ENCODE measurements at places on chromosomes 1 and 21. TPM values are rescaled to one million over a fixed set of nuclear protein-coding genes. Genes with fewer than 3 reads are reported as not detected.

CELA3B gene
- total RNA-seq, result not detected

BNIPL gene
- 0.74 TPM for total RNA-seq

NT5C1A gene
- total RNA-seq, result not detected

DCST2 gene
- total RNA-seq, result 0.36 TPM

WDR4 gene
- 28.3 TPM for total RNA-seq

BRDT gene
- total RNA-seq, result 2.8 TPM

MCOLN2 gene
- 9.9 TPM for total RNA-seq

UBXN11 gene
- 12.2 TPM for total RNA-seq

RBM8A gene
- total RNA-seq, result 114 TPM

CYYR1 gene
- total RNA-seq, result 72.8 TPM

ALX3 gene
- total RNA-seq, result not detected

NUCKS1 gene
- total RNA-seq, result 75.4 TPM

FAM229A gene
- 5.4 TPM for total RNA-seq

KLHDC9 gene
- total RNA-seq, result 1.5 TPM

RNU1-2 gene
- total RNA-seq, result under 0.01 TPM

SMIM11 gene
- 4.4 TPM for total RNA-seq

CD1D gene
- total RNA-seq, result 3.7 TPM

GBP7 gene
- not detected for total RNA-seq

NR5A2 gene
- total RNA-seq, result 19.1 TPM

IGSF9 gene
- 4.3 TPM for total RNA-seq

INKA2 gene
- total RNA-seq, result 8.8 TPM

PLCH2 gene
- total RNA-seq, result 0.56 TPM

SNX7 gene
- total RNA-seq, result 10.7 TPM

AGMAT gene
- 0.24 TPM for total RNA-seq

OR10Z1 gene
- not detected for total RNA-seq

MROH7 gene
- 1.6 TPM for total RNA-seq

SPATA6 gene
- 20.2 TPM for total RNA-seq

CACNA1S gene
- not detected for total RNA-seq

ADAMTSL4 gene
- 46.6 TPM for total RNA-seq

SF3B4 gene
- 9.6 TPM for total RNA-seq

KCNE2 gene
- not detected for total RNA-seq

MCOLN3 gene
- total RNA-seq, result 7.7 TPM

RBP7 gene
- 404 TPM for total RNA-seq

KPRP gene
- not detected for total RNA-seq

RAB25 gene
- total RNA-seq, result not detected

PRDX6 gene
- total RNA-seq, result 774 TPM

LDLRAD2 gene
- not detected for total RNA-seq

SLAMF6 gene
- total RNA-seq, result 1.5 TPM

All from omental fat pad (tissue), 4 donors.